ENCODE measurements at places on chromosomes 2 and 18.
A peak's percentile ranks its signal among the peaks of the same experiment; 100 is the strongest.

GRCh38 chr2:177264693-177265587, at the start of gene NFE2L2:
Gene NFE2L2 (minus strand): TSS chr2:177264727. CDS start chr2:177264576, 151 bp downstream.
- peak; percentile 67 for DNase-seq

DNA sequence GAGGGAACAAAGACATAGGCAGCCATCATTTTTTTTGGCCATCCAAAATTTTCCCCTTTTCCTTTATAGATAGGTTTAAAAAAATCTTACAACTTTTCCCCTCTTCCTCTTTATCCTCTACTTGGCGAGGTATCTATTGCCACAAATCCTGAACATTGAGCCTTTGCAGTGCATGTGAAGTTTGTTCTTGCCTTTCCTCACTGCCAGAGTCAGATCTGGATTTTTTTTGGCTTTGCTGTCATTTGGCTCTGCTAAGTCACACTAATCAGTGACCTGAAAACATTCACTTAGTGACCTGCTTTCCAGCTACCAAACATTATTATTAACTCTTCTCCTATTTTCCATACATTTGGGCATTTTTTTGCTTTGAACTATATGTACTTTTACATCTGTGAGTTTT, 249.2 kb upstream of the ZSWIM2 start:
- no peak for DNase-seq

DNA sequence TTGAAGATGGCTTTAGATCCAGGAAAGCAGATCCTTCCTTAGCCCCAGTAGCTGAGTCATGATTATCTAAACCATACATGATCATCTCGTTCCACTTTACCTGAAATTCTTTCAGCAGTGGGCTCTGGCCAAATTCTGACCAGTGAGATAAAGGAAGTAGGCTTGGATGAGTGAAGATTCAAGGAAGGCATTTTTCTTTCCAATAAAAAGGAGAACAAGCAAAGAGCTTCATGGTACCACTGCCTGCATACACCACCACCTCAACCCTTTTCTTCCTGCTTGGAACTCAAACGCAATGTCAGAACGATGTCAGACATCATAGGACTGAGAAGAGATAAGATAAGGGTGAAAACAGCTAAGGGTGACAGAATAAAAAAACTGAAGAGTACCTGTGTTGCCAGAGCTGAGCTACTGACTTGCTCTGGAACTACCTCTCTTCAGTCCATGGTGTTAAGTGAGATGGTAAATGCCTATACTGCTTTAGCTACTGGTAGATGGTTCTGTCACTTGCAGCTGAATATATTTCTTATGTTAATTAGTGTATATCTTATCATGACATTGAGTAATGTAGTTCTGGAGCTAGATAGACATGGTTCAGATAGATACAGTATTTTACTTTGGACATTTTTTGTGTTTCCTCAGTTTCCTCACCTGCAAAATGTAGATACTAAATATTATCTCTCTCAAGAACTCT, 58.7 kb upstream of the ACVR1 start:
- DNase-seq, result no peak

DNA sequence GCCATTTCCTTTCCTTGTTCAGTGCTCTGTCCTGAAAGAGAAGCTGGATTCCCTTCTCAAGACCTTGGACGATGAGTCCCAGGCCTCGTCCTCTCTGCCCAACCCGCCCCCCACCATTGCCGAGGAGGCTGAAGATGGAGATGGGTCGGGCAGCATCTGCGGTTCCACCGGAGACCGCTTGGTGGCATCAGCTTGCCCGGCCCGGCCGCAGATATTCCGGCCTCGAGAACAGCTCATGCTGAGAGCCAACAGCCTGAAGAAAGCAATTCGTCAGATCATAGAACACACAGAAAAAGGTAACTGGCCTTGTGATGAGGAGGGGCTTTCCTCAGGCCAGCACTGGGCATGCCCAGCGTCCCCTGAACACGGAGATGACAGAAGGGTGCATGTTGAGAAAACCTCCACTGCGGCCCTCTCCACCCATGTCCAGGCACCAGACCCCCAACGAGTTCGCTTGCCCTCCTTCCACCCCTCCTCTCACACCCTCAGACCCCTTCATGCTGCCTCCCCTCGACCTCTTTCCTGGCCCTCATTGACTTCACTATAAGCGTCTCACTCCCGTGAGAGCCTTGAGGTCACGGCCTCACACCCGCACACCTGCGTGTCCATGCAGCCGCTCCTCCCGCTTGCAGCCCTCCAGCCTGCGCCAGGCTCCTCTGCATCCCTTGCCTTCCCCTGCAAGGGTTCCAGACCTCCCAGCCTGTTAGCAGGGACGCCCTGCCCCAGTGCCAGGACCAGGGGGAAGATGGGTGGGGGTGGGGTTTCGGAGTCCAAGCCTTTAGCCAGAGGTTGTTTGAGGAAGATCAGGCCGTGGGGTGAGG, 95.0 kb downstream of the DGKD start:
- DNase-seq, result no peak

DNA sequence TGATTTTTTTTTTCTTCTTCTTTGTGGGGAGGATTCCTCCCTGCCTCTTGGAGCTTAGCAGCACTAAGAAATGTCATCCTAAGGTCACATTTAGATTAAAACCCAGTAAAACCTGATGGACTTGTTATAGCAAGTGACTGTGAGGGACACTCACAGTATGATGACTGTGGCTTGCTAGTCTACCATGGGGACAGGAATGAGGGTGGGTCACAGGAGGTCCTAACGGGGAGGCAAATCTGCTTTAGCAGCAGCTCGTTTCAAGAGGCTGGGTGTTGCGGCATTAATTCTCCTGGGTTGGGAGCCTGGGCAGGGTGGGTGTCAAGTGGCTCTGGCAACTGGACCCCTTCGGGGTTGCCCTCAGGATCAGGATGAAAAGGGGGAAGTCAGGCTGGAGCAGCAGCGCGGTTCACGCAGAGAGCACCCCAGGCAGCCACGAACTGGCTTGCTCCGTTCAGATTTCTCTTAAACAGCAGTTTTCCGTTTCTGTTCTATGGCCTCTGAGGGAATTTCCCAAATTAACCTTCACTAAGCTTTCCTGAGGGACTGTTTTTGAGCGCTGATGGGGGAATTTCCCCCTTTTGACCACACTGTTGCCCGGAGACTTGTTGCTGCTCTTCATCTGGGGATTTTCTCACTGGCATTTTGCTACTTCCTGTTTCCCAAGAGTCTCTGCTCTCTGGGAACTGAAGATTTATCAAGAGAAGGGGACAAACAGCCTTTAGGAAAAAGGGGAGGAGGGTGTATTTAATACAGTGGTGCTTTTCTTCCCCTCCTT, 59.8 kb upstream of the PELI1 start:
- DNase-seq, result no peak

GRCh38 chr2:110872521-110872920, 140.1 kb downstream of the ACOXL start:
- no peak for DNase-seq

DNA sequence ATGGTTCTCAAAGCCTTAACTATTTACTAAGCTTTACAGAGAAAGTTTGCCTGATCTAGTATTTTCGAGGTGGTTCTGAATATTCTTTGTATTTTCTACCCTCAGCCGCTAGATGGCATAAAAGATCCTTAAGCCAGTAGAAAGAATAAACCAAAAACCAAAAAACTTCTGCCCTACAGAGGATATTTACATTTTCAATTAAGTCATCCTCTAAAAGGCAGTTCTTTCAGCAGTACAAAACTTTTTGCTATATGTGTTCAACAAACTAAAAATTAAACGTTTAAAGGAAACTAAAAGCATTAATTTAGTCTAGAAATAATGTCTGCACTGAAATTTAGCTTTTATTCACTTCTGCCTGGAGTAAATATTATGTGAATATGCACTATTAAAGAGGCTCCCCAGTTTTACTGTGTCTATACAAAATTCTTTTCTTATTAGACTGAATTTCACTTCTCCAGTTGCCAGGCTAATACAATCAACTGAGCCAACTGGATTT, 297.5 kb downstream of the PIEZO2 start:
- peak; percentile 25 for DNase-seq

DNA sequence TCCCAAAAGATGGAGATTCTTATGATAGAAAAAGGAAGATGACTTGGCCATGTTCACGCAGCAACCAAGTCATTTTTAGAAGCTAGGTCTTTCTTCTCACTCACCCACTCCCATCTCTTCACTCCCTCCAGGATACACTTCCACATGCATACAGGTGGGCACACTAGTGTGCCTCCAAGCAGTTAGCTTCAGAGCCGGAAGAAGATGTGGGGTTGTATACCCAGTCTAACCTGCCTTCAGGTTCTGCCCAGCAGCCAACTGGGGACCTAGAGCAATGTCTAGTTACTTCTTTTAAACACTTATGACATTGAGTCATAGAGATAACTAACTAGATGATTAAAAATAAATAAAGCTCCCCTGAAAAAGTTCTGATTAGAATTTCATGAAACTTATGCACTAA, 21.8 kb upstream of the TANK start:
- no peak for DNase-seq

DNA sequence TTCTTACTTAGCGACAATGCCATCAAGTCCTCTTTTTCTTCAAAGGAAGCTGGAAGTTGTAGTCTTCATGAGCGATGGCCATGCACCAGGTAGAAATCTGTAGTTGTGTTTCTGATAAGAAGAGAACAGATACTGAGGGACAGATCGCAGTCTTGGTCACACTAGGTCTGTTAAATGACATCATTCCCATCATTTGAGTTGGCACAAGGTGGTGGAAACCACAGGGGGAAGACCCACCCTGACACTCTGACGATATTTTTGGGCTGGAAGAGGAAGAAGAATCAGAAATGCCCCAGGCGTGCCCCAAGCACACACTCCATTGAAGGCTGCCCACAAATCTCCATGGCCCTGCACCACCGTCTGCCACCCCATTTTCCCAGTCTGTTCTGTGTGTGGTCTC, 89.0 kb upstream of the BOD1L2 start:
- DNase-seq, result no peak

- no peak for DNase-seq
Measured at GRCh38 chr18:71707400-71707799, 836.7 kb downstream of the CBLN2 start.

DNA sequence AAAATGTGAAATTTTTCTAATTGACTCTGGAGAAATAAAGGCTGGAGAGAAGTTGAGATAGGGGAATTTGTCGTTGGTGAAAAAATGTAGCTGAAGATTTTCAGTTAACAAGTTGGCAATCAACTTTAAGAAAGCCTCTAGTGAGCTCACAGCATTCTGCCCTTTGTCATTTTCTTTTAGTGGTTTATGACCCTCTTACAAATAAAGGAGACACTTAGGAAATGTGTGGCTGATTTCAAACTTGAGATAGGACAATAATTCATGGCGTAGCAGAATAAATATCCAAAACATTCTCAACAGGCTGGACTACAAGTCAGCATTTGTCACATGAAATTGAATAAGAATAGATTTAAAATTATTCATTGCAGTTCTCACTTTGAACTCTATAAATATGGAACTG, 412.5 kb upstream of the SPHKAP start:
- DNase-seq, result no peak

DNA sequence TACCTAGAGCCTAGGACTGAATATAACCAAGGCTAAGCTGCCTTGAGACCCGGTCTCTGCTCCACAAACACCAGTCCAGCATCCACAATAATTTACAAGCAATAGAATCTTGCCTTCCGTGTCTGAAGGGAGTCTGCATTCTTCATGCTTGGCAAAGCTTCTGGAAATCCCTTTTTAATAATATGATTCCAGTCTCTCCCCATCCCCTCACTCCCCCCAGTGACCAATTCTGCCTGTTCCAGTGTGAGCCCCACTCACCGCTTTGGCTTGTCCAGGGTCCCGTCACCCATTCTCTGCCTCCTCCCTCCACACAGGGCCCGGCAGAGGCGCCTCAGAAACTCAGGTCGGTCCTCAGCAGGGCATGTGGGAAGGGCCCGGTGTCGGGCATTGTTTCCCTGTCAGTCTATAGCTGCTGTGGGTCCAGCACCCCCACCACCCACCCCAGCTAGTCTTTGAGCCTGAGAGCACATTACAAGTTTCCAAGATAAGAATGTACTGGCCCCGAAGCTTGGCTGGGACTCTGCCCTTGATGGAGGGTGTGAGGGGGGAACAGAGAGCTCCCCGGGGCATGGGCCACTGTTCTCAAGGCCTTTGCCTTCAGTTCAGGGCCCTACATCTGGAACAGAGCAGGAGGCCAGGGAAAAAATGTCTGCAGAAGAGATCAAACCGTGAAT, 129.7 kb upstream of the MYCN start:
- DNase-seq, result no peak

DNA sequence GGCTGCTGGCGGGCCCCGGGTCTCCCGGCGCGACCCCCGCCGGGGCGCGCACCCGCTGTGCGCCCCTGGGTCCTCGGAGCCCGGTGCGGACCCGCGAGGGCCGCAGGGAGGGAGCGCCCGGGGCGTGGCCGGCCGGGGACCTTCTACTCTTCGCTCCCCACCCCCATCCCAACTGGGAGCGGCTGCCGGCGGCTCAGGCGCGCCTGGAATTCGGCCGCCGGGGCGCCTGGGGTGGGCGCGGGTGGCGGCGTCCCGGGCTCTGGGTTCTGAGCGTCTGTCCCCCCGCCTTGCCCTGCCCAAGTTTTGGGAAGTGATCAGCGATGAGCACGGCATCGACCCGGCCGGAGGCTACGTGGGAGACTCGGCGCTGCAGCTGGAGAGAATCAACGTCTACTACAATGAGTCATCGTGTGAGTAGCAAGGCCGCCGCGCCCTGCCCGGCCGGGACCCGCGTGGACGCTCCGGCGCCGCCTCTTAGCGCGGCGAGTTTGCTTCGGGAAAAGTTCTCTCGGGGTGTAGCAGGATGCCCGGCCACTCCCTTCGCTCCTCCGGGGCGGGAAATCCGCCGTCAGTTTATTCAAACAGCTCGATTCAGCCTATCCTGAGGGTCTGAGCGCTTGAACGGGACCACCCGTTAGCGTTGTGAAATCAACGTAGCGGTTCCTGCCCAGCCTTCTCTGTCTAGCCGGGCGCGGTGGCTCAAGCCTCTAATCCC, 502 bp downstream of the TUBB6 start:
- DNase-seq, result peak; percentile 44

Measured in brain pericyte (primary cell).